Activated naive CD4-positive, alpha-beta T cell treated with anti-CD3 and anti-CD28 coated beads, Interleukin-2, amount 50 U/mL, for 16 hours (primary cell): ENCODE measurements at places on chromosomes 1 and 21.

DNA sequence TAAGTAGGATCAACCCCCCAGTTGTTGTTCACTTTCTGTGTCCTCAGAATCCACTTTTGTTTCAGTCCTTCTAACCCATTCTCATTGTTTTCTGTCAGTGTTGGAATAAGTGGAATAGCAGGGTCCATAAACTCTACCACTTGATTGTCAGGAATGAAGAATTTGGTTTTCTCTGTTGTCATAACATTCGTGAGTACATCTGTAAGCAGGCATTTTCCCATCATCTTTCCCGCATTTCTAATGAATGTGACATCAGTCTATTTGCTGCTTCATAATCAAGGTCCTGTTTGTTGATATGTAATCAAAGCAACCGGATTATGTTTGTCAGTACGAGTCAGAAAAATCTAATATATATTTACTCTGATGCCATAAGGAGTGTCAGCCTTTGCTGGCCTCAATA, 147.1 kb downstream of the KIF26B start:
- DNase-seq = no peak

GRCh38 chr21:45013260-45013841, 61.0 kb upstream of the ADARB1 start:
- DNase-seq = peak; percentile 5

DNA sequence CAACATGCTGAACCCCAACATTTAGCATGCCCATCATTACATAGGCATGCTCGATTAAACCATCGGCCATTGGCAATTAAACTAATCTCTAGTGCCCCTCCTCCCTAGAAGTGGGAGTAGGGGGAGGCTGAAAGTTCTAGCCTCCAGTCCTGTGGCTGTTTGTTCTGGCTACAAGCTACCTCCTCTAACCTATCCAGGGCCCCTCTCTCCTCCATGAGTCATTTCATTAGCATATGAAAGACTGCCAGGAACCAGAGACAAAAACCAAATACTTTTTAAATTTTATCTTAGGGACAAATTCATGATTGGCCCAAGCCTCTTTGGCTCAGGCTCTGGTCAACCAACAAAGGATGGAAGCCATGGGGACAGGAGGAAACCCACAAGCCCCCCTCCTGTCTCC, 231.1 kb downstream of the CACNA1E start:
- no peak for DNase-seq

DNA sequence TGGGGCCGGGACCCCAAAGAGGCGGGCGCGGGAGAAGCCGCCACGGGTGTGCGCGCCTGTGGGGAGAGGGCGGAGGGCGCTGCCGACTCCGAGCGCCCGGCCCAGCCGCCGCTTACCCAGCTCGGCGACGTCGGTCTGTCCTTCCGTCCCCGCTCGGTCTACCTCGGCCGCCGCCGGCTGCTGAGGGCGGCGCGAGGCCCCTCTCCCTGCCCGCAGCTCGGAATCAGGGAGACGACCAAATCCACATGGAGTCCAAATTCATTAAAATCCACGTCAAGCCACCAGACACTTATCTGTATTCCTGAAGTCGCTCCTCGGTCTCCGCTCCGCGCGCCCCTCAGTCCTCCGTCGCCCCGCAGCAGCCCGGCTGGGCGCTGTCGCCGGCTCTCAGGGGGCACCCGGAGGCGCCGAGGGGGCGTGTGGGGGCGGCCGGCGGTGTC, 637 bp downstream of the PLXNA2 start:
- peak; percentile 24 for DNase-seq

DNA sequence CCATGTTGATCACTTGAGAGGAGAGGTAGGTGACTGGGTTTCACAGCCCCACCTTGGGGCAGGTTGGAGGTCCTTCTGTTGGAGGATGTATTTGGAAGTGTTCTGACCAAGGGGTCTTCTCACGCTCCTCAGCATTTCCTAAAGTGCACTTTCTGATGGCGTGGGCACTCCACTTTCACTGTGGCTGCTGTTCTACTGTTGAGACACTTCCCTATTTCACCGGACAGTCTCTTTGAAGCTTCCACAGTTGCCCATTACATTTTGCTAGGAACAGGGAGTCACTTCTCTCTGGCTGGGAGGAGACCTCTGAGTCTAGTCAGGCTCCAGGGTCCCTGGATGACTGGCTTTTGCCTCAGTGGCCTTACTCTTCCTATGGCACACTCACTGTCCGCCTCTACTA, 180.0 kb upstream of the LMO4 start:
- no peak for DNase-seq

GRCh38 chr1:199877526-199878384, 149.8 kb upstream of the NR5A2 start:
- no peak for DNase-seq

DNA sequence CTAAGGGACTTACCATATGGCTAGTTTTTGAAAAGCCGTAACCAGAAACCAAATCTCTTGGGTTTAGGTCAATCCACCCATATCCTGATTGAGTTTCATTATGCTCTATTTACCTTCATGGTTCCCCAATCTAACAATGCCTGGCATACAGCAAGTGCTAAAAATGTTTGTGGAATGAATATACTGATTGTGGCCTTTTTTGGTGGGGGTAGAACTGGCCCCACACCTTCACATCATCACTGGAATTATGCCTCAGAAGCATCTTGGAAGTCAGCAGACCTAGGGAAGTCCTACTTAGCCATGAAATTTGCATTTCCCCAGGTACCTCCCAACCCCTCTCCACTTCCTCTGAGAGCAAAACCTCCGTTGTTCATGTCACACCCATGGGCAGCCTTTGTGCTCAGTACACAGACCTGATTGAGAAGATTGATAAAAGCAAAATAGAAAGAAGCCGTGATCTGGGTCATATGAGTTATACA, 17.8 kb upstream of the SLAMF1 start:
- DNase-seq = no peak

GRCh38 chr1:7770669-7770996, 463 bp upstream of the VAMP3 start:
- no peak for DNase-seq

GRCh38 chr1:226092965-226093364, 30.4 kb downstream of the H3-3A start:
- DNase-seq = no peak
